DMS 273 treated with DMSO at 0.1 percent for 48 hours (cell line): ENCODE measurements at places on chromosomes 7 and 10.

DNA sequence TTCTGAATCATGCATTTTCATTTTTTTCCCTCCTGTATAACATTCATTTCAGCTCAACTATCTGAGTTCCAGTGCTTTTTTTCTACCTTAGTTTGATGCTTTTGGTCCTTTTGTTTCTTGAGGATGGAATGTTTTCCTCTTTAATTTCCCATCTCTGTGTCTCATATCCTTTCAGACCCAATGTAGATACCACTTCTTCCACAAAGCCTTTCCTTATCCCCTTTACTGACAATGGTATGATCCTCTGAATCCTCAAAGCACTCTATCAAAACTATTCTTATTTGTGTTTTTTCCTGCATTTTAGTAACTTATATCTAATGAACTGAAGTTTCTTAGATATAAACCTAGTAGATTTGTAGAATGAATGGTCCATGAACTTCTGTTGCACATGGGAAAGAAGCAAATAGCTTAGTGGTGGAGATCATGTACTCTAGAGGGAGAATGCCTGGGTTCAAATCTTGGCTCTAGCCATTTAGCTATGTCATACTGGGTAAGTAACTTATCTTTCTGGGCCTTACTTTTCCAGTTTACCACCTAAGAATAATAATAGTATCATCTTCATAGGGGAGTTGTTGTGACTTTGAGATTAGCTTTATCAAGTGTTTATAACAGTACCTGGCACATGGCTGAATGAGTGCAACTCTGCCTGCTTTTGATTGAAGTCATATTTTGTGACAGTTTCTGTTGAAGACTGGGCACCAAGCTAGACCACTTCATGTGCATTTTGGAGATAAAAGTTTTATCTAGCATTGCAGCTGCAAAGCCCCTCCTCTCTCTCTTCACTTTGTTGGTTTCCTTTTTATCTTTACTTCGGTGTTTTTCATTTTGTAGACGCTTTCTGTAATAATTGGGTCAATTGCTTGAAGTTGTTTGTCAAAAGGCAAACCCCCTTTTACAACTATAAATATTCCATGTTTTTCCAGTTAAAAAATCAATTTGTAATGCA is 18.5 kb downstream of the STAM start:
- DNase-seq = no peak

GRCh38 chr10:99758211-99758891 is 24.1 kb upstream of the ABCC2 start:
- no peak for DNase-seq

DNA sequence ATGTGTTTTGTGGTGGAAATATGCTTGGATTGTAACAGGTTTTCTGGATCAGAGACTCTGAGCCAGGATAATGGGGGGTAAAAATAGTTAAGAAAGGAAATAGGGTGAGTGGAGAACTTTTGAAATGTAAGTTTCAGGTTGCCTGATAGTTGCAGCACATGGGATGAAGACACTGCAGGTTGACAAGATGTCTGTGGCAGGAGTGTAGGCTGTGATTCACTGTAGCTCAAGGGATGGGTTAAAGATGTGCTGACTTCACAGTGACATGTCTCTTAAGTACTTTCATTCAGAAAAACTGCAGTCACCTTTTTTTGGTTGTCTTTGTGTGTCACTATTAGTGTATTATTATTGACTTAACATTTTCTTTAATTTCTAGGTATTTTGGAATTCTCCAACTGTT is 63.5 kb upstream of the SLC39A12 start:
- DNase-seq = no peak

- no peak for DNase-seq
Observed at GRCh38 chr10:5949009-5949759, 28.2 kb downstream of the IL15RA start.

GRCh38 chr7:116715077-116715476 is 43.1 kb downstream of the MET start:
- DNase-seq = no peak

DNA sequence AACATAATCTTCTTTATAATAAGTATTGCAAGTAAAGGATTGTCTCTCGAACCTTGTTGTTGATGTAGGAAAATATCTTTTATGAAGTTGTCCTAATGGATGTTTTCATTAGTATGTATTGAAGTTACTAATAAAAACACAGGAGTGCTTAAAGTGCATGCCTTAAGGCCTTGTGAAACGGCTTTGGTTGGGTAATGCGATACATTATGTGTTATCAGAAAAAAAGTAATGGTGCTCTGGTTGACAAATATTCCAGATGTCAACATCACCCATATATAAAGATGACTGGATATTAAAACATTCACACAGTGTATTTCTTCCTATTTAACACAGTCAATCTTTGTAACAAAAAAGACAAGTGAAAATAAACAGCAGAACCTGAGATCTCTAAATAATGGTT is 310.7 kb downstream of the PRKG1 start:
- no peak for DNase-seq

DNA sequence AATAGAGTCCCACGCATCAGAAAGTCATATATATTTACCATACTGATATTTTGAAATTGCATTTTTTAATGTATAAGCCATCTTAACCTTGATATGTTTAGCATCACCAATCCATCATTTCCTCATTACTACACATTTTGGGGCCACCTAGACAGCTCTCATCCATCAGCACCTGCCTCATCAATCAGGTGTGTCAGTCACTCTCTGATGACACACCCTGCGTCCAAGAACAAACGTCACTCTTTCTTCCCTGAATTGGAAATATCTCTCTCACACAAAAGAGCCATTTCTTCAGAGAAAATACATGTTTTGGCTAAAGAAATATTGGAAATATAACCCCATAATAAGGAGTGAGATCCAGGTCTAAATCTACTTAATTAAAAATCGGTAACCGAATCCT is 38.9 kb upstream of the RSU1 start:
- no peak for DNase-seq

- no peak for DNase-seq
Observed at GRCh38 chr10:102783568-102783967, 39.8 kb downstream of the WBP1L start.

GRCh38 chr10:35377050-35377728 is 40.9 kb downstream of the CCNY start:
- DNase-seq = no peak

GRCh38 chr10:6786579-6787031 is 206.5 kb upstream of the PRKCQ start:
- DNase-seq = no peak

- DNase-seq = no peak
Observed at GRCh38 chr7:50295133-50295532, 9.4 kb upstream of the IKZF1 start.

- DNase-seq = no peak
Observed at GRCh38 chr7:50584793-50585408, 19.7 kb upstream of the DDC start.

GRCh38 chr7:121083790-121084251 is 95.3 kb downstream of the CPED1 start:
- DNase-seq = no peak

- DNase-seq = no peak
Observed at GRCh38 chr10:120253131-120253530, 203.9 kb upstream of the PLPP4 start.

DNA sequence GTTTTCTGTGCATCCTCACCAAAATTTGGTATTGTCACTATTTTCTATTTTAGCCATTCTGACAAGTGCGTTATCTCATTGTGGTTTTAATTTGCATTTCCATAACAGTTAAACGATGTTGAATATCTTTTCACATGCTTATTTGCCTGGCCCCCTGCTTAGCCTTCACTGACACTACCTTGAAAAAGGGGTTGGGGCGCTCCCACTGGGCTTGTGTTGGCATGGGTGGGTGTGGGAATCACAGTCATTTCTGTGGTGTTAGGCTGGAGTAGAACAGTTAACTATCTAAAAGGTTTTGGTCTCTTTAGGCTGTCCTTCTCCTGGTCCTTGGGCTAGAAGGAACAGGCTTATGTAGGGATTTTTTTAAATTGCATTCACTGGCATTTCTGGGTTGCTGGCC is 72.2 kb upstream of the TMEM140 start:
- DNase-seq = no peak

DNA sequence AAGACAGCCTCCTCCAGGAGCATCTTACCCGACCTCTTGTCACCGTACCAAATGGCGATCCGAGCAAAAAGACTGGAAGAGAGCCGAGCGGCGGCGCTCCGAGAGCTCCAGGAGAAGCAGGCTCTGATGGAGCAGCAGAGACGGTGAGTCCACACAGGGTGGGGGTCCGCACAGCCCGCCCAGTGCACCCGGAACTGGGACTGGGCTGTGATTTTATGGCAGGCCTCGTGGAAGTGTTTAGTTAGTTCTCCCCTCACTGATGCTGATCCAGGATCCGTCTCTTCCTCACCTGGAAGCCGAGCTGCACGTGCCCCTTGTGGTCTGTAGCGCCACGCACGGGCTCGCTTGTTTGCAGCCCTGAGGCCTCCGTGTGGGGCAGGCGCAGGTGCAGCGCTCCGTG is 19.6 kb downstream of the LRRC27 start:
- no peak for DNase-seq

DNA sequence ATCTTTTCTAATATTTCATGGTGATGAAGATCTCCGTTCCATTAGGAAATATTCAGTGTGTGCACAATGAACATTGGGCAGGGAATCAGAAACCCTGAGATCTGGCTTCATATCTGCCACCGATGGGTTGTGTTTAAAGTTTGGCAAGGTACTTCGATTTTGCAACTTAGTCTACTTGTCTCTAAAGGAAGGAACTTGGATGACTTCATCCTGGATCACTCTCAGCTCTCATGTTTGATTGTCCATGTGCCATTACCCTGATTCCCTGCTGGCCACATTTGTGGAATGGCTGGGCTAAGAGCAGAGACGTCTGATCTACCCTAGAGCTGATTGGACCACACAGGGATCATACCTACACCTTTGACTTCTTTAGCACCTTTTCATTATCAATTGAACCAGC is 177.0 kb upstream of the KMT2E start:
- DNase-seq = no peak

- DNase-seq = no peak
Observed at GRCh38 chr7:130022623-130023175, 28.5 kb downstream of the ZC3HC1 start.

GRCh38 chr10:122331615-122332446 is 42.7 kb upstream of the PLEKHA1 start:
- no peak for DNase-seq

GRCh38 chr10:100879741-100880360 is 32.9 kb upstream of the SLF2 start:
- DNase-seq = no peak

GRCh38 chr10:77713521-77714280 is 76.1 kb upstream of the KCNMA1 start:
- DNase-seq = no peak

DNA sequence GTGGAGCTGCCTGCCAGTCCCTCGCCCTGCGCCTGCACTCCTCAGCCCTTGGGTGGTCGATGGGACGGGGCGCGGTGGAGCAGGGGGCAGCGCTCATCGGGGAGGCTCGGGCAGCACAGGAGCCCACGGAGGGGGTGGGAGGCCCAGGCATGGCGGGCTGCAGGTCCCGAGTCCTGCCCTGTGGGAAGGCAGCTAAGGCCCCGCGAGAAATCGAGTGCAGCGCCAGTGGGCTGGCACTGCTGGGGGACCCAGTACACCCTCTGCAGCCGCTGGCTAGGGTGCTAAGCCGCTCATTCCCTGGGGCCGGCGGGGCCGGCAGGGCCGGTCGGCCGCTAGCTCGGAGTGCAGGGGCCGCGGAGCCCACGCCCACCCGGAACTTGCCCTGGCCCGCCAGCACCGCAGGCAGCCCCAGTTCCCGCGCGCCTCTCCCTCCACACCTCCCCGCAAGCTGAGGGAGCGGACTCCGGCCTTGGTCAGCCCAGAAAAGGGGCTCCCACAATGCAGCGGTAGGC is 565.9 kb upstream of the NRG3 start:
- no peak for DNase-seq

GRCh38 chr10:11615396-11615795 is 3.9 kb upstream of the USP6NL start:
- no peak for DNase-seq

GRCh38 chr10:14225379-14225778 is 105.3 kb downstream of the FRMD4A start:
- DNase-seq = no peak

- no peak for DNase-seq
Observed at GRCh38 chr7:30907527-30908267, 4.0 kb upstream of the AQP1 start.

- DNase-seq = no peak
Observed at GRCh38 chr7:64882341-64883112, 20.5 kb upstream of the ZNF273 start.

DNA sequence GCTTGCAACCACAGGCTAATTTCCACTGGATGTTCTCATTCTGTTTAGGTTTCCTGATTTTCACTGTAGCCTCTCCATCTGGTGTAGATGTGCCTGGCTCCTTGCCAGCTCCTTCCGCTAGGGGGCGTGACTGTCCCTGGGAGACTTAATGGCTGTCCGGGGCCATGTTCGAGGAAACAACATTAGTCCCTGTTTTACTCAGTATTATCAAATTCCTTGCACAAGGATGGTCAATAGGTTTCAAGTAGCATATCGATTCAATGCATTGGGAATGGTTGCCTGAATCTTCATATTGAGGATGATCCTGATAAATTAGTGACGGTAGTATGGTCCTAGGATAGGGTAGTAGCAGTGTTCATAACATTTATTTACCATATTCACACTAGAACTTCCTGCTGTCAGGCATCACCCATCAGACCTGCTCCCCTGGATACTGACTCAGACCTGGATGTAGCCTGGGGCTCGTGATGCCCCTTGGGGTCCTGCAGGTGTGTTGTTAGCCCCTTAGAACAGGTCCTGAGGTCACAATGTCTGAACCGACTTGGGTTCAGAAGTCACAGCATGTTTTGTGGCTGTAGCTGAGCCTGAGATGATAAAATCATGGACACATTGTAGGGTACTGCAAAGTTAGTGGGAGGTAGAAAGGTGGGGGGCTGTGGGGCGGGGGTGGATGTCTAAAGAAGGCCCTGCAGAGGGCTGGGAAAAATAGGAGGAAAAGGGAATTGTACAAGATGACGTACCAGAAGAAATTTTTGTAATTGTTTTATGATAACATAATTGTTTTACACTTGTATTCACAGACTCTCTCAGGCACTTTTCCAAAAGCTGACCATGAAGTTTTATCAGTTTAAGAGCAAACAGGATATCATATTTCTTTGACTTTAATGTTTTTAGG is 8.9 kb upstream of the EXOC6 start:
- peak; percentile 43 for DNase-seq

GRCh38 chr10:11831520-11831951 is 8.4 kb downstream of the PROSER2 start:
- DNase-seq = no peak

GRCh38 chr10:88409824-88410223 is 173.3 kb downstream of the RNLS start:
- DNase-seq = no peak

- no peak for DNase-seq
Observed at GRCh38 chr7:66522518-66522917, 106.2 kb upstream of the KCTD7 start.
